T-helper 17 cell (primary cell): ENCODE measurements at places on chromosomes 7 and 10.

DNA sequence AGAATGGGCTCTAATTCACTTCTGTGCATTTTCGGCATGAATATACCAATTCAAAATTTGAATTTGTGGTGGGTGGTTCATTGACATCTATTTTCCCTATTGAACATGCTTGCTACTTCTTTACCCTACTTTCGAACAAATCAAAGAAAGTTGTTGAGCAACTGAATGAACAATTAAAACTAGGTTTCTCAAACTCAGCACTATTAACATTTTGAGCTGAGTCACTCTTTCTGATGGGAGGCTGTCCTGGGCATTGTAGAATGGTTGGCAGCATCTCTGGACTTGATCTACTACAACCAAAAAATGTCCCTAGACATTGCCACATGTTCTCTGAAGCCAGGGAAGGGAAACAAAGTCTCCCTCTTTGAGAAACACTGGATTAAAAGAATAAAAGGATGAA is 116.7 kb downstream of the COL28A1 start:
- no peak for DNase-seq

GRCh38 chr10:88920986-88921593 is 31.5 kb downstream of the ACTA2 start:
- DNase-seq = no peak

DNA sequence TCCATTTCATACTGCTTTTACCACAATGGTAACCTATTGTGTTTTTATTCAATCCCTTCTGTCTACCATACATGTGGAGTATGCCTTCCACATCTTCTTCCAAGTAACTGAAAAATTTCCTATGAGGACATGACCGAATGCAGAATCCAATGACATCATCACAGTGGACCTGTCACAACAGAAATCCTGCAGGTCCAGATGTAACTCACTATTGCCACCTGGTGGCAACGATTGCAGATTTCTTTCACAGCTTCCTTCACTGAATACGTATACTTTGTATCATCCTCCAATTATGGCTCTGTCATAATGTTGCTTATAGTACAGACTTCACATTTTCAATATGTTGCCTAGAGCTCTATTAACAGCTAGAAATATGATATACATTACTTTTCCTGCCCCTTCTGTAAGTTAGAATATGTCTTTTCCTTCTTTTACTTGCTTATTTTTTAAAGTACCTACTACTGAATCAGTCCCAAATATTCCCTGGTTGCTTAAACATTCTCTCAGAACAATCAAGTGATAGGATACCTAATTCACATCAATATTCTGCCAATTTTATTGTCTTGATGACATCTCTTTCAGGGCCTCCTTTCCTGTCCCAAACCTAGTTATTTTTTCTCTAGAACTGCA is 45.4 kb downstream of the SLC13A1 start:
- DNase-seq = no peak

- DNase-seq = no peak
Observed at GRCh38 chr7:135877805-135878204, 99.4 kb downstream of the MTPN start.

DNA sequence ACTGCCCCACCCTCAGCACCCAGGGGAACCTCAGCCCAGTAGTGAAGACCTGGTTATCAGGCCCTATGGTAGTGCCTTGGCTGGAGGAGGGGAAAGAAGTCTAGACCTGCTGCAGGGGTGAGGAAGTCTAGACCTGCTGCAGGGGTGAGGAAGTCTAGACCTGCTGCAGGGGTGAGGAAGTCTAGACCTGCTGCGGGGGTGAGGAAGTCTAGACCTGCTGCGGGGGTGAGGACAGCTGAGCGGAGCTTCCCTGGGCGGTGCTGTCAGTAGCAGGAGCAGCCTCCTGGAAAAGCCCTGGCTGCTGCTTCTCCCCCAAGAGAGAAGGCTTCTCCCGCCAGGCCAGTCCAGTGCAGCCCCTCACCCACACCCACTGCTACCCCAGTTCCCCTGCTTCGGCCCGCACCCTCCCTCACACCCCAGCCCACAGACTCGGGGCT is 6.3 kb downstream of the NOS3 start:
- DNase-seq = no peak

GRCh38 chr10:110336111-110336721 is 31.5 kb upstream of the SMNDC1 start:
- no peak for DNase-seq

DNA sequence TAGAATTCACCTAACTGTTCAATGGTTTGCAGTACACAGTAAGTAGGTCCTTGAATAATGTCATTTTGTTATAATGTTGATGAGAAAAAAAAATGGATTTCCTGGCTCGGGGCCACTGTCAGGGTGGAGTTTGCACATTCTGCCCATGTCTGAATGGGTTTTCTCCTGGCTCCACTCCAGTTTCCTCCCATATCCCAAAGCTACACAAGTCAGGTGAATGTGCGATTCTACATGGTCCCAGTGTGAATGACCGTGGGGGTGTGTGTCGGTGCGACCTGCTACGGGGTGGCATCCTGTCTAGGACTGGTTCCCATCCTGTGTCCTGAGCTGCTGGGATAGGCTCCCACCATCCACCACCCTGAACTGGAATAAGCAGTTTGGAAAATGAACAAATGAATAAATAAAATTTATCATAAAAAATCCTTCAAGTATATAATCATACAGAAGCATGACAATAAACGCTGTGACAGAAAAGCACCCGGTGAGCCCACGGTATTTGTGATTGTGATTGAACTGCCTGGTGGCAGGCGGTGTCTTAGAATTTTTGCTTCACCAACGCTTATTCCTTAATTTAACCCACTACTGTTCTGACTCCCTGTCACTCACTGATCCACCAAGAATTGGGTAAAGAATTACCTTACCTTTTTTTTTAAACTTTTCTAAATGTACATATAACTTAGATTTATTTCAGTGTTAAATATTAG is 114.1 kb downstream of the ICA1 start:
- no peak for DNase-seq

DNA sequence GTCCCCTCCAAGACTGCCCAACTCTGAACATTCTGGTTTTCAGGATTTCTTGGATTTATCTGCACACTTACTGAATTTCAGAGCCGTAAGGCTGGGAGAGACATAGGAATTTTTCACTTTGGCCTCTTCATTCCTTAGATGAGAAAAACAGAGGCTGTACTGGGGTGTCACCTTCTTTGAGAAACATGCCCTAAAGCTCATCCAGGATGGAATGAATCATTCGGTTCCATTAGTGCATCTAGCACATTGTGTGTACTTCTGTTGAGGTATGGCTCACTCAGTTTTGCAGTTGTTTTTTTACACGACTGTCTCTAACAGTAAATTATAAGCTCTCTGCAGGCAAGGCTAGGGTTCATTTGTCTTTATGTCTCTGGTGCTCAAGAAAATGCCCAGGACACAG is 383.4 kb downstream of the GATA3 start:
- no peak for DNase-seq

DNA sequence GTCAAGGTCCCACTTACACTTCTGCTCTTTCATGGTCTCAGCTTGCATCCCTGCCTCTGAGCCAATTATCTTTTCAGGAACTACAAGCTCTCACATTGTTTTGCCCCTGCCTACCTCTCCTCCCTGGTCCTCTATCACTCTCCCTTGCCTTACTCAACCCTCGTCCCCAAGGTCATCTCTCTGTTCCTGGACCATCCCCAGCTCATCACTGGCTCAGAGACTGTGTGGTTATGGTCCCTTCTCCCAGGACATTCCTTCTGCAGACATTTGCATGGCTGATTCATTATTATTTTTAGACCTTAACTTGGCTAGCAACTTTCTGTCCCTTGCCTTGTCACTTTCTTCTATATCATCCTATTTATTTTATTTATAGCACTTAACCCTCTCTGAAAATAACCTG is 17.8 kb upstream of the GPAM start:
- DNase-seq = no peak

DNA sequence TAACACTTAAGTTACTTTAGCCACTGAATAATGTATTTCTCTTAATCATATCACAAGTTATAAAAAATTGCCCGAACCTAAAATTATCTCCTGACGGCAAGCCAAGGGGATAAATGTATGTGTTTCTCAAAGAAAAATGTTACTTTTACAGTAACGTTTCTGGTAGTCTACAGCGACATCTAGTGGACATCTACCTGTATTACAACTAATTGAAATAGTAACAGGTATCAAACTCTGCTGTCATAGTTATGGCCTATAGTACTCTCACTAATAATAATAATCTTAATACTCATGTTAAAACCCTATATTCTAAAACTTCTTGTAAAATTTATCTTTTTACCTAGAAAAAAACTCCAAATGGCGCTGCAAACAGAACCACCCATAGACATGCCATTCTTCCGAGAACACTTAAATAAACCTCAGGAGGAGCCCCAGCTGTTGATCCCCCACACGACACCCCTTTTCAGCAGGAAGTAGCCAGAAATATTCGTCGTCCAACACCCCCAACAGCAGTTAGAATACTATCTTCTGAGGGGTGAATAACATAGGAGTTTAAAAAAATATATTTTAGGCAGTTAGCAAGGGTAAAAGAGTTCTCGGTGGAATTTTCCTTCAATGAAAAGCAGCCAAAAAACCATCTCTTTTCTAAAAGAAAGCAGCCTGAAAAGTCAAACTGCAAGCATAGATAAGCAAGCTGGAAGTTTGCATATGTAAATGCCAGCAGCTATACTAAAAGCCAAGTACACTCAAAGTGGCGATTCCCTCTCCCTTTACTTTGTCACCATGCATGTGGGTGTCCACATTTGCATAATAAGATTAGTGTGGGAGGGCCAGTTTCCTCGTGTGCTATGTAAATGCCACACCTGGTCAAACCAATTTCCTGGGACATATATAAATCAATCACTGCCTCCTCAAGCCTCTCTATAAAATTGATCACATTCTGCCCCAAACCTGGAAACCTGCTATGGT is 40.5 kb upstream of the ZNF107 start:
- no peak for DNase-seq

GRCh38 chr7:85554236-85555178 is 367.7 kb upstream of the SEMA3D start:
- DNase-seq = no peak

- no peak for DNase-seq
Observed at GRCh38 chr7:32680259-32681173, 185.2 kb downstream of the AVL9 start.
